ENCODE measurements at places on chromosomes 4 and X.

DNA sequence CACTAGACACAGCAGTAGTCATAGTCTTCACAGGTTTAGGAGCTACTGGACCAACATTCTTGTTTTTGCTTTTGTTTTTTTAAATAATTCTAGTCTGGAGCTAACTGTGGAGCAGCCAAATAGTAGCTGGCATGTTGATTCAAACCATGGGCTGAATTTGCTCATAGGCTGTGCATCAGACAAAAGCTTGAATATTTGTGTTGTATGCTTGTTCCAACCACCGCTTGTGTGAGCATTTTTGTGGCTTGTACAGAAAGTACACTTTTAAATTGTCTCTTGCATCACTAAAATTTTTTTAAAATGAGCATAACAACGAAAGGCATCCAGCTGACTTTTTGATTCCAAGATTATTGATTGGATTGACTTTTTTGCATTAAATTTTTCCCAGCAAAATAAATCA, 39.6 kb downstream of the CCNI start:
- DNase-seq: no peak

GRCh38 chr4:77820649-77821561, 1.7 kb upstream of the CNOT6L start:
- DNase-seq: no peak

GRCh38 chr4:140675599-140676231, 80.5 kb downstream of the TBC1D9 start:
- DNase-seq: no peak

GRCh38 chr4:814312-814850, 11.5 kb downstream of the CPLX1 start:
- DNase-seq: no peak

DNA sequence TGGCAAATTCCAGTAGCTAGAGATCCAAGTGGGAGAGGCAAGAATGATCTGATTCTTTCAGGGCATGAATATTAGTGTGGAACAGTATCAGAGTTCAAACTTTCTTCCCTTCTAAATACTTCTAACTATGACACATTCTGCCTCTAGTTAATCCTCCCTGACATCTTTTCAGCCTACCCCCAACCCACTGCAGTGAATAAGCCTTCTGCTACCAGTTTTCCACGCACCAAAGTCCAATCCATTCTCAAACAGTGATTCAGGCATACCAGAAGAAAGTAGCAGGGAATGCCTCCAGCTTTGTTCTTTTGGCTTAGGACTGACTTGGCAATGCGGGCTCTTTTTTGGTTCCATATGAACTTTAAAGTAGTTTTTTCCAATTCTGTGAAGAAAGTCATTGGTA, 155.4 kb upstream of the FTHL17 start:
- DNase-seq: peak; percentile 26

- no peak for DNase-seq
Measured at GRCh38 chr4:102640669-102641068, 120.1 kb downstream of the MANBA start.

DNA sequence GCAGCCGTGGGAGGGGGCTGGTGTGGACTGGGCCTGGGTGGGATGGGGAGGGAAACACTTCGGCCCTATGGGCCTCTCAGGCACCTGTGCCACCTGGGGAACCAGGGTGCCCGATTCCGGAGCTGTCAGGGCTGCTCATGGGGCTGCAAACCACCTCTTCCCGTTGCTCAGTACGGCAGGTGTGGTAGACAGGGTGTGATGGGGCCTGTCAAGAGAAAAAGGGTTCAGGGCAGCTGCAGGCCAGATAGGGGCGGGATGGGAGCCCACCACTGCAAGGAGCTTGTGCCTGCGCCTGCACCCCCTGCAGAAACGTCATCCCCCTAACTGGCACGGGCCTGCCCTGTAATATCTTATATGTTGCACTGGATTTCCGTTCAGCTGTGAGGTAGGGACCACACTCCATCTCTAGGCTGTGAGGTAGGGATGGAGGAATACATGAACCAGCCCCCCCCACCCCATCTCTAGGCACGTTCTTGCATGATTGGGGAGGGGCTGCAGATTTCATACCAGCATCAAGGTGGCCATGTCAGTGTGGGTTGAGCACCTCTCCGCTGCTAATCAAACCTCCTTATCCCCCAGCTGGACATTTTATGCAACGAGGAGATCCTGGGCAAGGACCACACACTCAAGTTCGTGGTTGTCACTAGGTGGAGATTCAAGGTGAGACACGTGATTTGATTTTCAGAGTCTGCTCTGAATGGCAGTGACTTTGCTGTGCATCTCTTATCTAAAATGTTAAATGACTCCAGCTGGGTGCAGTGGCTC, 59.0 kb downstream of the PCGF3 start:
- no peak for DNase-seq

- DNase-seq: no peak
Measured at GRCh38 chr4:158172261-158173258, at the start of gene GASK1B. Gene GASK1B (minus strand): TSS chr4:158173025. CDS start chr4:158171375, 1,650 bp downstream.

DNA sequence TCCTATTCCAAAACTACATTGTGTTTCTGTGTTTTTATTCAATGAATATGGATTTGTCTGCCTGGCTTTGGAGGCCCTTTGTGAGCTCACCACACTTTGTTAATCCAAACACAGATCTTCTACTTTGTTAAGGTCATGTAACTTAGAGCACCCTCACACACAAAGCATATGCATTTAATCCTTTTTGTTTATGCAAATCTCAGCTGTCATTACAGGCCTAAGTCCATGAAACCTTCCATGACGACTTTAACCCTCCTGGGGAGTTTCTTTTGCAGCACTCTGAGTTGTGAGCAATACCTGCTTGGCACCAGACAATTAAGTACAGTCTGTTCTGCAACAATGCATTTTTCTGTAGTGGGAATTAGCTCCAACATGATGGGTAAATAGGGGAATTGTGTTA, 14.9 kb downstream of the CCSER1 start:
- DNase-seq: no peak

DNA sequence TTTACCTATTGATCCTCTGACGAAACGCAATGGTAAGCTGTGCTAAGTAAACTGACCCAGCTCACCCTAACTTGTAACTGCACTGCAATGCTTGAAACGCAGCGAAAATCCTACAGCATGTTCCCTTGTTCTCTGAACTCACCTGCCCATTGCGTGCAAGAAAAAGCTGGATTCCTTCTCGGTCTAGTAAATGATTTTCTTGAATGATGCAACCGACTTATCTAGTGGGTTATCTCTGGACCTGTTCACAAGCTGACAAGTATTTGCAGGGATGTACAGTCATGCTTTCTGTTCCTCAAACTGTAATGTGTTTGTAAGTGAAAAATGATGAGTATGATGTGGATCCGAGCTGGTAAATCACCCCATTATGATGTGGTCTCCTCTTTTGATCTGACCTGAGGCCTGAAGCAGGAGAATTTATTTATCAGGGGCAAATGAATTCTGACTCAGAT, 140.1 kb downstream of the BTC start:
- no peak for DNase-seq

DNA sequence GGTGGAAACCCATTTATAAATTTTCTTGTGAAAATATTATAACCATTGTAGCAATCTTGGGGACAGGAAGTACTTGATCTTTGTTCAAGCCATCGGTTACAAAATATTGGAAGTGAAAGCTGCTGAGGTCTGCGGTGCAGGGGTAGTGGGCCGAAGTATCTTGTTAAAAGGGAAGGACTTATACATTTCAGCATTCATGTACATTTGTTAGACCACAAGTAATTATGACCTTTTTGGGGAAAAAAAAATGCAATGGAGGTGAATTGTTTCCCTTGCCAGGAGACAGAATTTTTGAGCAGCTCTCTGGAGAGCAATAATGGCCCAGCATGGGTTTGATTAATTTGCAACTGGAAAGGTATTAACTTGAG, 121.3 kb downstream of the EGF start:
- no peak for DNase-seq

- no peak for DNase-seq
Measured at GRCh38 chrX:50075630-50076339, 125.0 kb downstream of the AKAP4 start.

DNA sequence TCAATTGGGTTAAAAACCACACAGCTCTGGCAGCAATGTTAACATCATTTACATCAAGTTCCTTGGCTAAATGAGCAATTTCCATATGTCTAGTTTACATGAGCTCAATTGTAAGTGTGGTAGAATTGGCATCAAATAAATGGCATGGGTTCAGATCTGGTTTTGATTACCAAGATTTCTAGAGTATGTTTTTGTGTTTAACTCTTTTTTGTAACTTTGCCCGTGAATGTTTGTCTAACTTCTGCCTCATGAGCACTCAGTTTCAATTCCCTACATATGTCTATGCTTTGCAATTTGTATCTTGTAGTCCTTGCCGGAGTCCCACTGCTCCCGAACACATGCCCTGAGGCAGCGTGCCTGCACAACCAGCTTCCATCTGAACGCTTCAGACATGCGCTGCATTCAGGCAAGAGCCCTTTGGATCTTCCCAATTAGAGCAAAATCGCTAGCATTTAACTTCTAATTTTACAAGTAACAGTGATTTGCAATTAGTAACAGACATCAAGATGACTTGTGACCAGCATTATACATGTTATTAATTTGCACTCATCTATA, 644.4 kb downstream of the TRIML1 start:
- DNase-seq: no peak

GRCh38 chr4:36310793-36311192, 29.4 kb downstream of the DTHD1 start:
- DNase-seq: no peak

- DNase-seq: no peak
Measured at GRCh38 chr4:162126729-162127128, 37.1 kb downstream of the FSTL5 start.

- DNase-seq: no peak
Measured at GRCh38 chrX:4118666-4119530, 405.4 kb upstream of the PRKX start.

DNA sequence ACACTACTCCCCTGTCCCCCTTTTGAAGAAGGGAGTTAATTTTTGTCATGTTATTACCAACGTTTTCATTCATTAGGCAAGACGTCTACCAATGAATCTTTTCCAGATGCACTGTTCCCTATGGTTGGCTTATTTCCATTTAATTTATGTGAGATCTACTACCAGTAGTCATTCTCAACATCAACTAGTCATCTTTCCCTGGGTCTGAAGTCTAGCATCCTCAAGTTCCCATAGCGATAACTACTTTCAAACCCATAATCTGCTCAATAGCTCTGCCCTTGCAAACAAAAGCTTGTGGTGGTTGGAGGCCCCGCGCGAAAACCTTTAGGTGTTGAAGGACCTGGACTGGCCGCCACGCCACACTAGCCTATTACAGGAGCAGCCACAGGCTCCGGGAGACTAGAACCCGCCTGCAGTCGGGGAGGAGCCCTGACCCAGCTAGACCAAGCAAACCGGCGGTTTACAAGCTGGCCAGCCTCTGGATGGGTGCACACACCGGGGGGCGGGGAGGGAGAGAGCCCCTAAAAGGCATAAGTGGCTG, 746 bp downstream of the PPAT start:
- no peak for DNase-seq

DNA sequence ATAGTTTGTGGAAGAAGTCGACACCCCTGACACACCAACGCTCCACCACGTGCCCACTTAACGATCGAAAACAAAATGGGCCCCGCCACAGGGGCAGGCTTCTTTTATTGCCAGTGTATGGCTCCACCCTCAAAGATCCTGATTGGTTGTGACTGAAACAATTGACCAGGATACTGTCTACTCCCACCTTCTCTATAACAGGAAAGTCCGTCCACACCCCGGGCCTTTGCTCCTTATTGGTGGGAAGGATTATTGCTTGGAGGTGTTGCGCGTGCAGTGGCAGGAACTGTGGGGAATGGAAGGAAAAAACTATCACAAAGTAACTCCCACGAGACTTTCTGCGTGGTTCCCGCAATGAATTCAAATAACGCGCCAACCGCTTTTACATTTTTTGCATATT, at the start of gene USP26:
Gene USP26 (minus strand): TSS at position 79 of the 400 bp plus-strand sequence. CDS start 68,889 bp downstream, outside the sequence.
- DNase-seq: no peak

DNA sequence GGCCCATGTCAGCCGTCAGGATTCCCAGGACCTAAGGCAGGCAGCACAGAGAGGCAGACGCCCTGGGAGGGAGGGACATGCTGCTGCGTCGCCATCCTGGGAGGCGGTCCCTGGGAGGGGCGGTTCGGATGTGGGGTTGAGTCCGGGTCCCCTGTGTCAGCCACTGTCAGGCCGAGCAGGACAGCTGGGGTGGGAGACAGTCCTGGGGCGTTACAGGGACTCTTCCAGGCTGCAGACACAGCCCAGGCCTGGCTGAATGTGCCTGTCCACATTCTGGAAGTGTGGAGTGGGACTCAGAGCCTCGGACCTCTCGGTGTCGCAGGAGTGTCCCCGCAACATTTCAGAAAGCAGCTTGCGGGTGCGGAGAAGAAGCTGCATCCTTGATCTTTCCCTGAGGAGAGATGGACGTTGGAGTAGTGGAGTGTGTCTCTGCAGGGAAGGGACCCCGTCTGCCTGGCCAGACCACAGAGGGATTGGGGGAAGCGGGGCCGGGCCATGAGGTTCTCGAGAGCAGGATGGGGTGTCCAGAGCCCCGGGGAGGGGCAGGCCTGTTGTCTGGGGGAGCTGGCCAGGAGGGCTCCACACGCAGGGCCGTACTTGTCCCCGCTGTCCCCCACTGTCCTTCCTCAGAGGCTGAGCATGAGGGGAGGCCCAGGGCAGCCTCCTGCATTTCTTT, 6.1 kb downstream of the AKAP17A start:
- DNase-seq: no peak

- peak; percentile 53 for DNase-seq
Measured at GRCh38 chrX:44223150-44223549, 120.3 kb downstream of the EFHC2 start.

DNA sequence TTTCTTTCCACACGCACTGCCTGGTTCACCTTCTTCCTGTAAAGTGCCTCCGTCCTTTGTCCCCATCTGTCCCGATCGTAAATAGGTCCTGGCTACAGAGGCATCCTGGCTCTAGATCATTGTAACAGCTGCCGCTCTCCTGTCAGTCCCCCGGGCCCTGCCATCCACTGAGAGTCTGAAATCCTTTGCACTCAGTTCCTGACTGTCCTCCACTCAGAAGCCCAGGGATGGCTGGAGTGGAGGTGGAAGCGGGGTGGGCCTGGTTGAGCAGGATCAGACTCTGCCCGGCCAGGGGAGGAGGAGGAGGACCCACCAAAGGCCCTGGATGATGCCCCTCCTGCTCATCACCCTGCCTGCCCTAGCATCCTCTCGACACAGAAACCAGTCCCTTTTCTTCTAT, 29.8 kb downstream of the PIGG start:
- no peak for DNase-seq

- DNase-seq: no peak
Measured at GRCh38 chr4:116132946-116133345, 952.4 kb downstream of the TRAM1L1 start.

GRCh38 chrX:39915081-39915480, 182.7 kb downstream of the BCOR start:
- DNase-seq: no peak

DNA sequence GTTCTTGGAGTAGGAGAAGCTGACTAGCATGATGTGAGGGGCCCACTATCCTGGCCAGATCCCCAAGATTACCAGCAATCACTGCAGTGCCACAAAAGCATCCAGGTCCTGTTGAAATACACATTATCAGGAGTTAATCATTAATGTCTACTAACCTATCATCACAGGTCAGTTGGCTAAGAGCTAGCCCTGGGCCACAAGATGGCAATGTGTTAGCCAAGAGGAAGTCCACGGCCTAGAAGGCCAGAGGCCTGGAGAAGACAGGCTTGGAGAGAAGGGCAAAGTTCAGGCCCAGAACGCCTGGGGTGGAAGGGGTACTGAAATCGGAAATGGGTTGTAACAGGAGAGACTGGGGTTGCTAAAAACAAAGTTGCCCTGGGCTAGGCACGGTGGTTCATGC, 19.9 kb upstream of the KIAA1210 start:
- DNase-seq: no peak

- DNase-seq: no peak
Measured at GRCh38 chr4:76634220-76634619, 199.2 kb downstream of the SHROOM3 start.

GRCh38 chrX:53122013-53122412, 28.1 kb downstream of the KANTR start:
- DNase-seq: no peak

- DNase-seq: no peak
Measured at GRCh38 chr4:116618638-116619037, 466.7 kb downstream of the TRAM1L1 start.
